Stimulated activated CD4-positive, alpha-beta T cell treated with anti-CD3 and anti-CD28 coated beads, Interleukin-1b, Interleukin-23, amount 100 ng/mL, for 4 hours (primary cell): ENCODE measurements at places on chromosomes 6 and 20.
A peak's percentile ranks its signal among the peaks of the same experiment; 100 is the strongest.

GRCh38 chr6:106145741-106146227, 59.6 kb downstream of the PRDM1 start:
- no peak for DNase-seq

DNA sequence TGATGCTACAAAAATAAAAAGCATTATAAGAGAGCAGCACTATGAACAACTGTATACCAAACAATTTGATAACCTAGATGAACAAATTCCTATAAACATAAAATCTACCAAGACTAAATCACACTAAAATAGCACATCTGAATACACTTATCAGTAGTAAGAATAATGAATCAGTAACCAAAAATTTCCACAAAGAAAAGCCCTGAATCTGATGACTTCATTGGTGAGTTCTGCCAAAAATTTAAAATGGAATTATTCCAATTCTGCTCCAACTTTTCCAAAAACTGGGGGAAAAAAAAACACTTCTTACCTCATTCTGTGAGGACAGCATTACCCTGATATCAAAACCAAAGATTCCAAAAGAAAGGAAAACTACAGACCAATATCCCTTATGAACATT, 206.2 kb downstream of the WDR27 start:
- no peak for DNase-seq

DNA sequence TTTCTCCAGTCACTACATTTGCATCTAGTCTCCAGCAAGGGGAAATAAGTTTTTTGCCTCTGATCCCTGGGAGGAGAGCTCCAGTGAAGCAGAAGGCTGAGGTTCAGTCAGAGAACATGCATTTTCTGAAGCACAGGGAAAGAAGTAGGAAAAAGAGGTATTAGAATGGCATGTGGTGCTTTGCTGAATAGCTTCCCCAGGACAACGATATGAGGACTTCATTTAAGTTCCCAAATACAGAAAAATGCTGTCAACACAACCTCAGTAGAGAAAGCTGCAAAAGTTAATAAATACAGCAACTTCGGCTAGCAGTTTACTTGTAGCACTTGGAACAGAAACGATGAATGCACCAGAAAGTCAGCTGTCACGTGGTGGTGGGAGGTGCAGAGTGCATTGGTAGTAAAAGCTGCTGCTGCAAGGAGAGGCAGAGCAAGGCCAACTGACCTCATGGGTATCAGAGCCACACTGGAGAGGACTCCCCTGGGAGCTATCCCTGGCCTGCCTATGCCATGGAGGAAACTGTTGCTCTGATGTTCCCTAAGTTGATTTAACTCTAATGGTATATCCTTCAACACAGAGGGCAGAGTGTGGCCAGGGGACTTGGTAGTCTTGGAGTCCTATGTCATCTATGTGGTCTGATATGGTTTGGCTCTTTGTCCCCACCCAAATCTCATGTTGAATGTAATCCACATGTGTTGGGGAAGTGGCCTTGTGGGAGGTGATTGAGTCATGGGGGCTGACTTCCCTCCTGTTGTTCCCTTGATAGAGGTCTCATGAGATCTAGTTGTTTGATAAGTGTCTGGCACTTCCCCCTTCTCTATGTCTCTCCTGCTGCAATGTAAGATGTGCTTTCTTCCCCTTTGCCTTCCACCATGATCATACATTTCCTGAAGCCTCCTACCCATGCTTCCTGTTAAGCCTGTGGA, 85.9 kb downstream of the ADTRP start:
- no peak for DNase-seq

GRCh38 chr20:36167902-36168503, 13.5 kb downstream of the EPB41L1 start:
- no peak for DNase-seq

- DNase-seq: no peak
Observed at GRCh38 chr6:154378518-154378917, 21.9 kb upstream of the IPCEF1 start.

- no peak for DNase-seq
Observed at GRCh38 chr6:82248273-82248735, 760 bp upstream of the IBTK start.

- no peak for DNase-seq
Observed at GRCh38 chr6:71248306-71248765, 40.3 kb upstream of the OGFRL1 start.

GRCh38 chr6:30918670-30919069, 4.6 kb downstream of the VARS2 start:
- DNase-seq: no peak

DNA sequence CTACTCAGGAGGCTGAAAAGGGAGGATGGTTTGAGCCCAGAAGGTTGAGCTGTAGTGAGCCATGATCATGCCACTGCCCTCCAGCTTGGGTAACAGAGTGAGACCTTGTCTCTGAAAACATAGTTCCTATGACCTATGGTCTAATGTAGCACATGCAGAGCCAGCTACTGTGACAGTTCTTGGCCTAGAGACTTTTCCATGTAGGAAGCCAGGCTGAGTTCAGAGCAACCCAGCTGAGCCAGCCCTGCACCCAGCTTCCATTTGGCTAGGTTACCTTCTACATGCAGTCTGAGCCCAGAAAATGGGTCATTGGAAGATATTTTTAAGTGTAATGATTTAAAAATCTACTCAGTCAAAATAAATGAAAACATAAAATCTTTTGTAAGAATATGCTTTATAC, 92.8 kb downstream of the FNDC1 start:
- DNase-seq: no peak

- DNase-seq: no peak
Observed at GRCh38 chr6:71395731-71396409, 107.3 kb downstream of the OGFRL1 start.

GRCh38 chr6:10205120-10205519, 209.8 kb downstream of the TFAP2A start:
- DNase-seq: no peak

DNA sequence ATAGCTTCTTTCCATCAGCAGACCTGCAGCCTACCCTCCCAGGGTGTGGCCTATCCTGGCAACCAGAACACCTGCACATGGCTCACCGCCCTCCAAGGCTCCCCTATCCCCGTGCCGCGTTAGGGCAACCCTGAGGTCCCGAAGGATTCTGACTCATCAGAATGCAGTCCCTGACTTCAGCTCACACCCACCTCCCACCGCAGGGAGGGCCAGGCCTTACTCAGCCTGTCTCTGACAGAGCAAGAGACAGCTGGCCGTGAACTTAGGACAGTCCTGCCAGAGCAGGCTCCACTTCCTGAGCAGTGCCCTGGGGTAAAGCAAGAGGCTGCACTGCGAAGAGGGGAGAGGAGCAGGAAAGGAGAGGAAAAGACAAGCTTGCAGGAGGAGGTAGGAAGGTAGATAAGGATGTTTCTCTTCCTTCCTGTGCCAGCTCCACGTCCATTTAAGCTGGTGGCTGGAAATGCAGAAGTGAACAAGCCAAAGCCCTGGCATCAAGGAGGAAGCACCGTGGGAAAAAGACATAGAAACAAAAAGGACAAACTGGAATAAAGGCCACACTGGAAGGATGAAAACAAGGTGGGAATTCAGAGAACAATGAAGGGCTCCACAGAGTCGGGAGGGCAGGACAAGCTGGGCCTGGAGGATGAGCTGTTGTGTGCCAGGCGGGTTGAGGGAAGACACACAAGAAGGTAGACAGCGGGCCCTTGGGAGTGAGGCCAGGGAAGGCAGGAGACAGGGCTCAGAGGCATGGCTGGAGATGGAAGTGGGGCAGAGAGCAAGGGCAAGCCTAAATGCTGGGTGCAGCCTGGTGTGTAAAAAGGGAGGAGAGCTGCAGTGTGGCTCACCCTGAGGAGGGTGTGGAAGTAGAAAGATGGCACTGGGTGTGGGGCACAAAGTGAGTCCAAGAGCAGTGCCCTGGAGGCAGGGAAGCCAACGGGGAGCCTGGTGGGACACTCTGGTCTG, 102.7 kb downstream of the SLC23A2 start:
- DNase-seq: no peak

DNA sequence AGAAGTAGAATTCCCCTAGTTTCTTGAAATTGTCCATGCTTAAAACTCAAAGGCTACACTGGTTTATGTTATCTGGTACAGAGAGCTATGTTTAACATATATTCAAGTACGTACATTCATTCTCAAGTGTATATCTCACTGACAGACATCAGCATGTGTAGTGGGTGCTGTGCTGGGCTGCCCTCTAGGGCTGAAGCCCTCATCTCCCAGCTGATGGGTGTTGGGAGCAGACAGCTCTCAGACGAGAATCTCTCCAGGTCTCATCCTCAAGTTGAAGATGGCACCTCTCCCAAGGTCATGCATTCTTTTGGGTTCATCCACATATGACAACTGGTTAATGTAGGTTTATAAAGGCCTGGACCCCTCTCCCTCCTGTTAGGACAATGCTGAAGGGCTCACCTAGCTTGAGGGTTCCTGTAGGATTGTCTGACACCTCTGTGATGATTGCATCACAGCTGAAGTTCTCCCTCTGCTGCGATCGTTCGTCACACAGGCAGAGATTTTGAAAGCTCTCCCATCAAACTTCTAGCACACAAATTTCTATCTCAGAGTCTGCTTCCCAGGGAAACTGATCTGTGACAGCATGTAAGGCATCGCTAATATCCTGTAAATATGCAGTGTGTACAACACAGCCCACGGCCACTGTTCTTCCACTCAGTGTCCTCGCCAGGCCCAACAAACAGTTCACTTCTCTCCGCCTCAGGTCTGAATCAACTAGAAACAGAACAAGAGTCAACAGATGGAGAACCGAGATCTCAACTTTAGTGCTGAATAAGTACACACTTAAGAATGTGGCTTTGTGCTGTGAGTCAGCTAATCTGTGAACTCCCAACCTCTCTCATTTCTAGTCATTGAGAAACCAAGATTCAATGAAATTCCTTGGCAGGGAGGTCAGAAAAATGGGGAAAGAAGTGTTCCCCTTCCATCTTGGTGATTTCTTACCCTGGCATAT, 43.2 kb downstream of the PREP start:
- no peak for DNase-seq

DNA sequence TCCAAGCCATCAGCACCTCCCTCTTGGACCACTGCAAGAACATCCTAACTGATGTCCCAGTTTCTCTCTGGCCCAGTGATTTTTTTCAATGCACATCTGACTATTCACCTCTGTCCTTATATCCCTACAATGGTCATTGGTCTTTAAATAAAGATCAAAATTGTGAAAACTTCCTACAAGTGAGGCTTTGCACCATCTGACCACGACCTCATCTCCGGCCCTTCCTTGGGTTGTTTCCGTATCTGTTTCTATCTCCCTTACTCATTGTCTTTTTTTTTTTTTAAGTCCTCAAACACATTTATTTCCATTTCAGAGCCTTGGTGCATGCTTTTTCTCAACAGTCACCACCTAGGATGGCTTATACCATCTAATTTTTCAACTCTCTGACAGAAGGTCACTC, 88.1 kb downstream of the IPCEF1 start:
- DNase-seq: no peak

DNA sequence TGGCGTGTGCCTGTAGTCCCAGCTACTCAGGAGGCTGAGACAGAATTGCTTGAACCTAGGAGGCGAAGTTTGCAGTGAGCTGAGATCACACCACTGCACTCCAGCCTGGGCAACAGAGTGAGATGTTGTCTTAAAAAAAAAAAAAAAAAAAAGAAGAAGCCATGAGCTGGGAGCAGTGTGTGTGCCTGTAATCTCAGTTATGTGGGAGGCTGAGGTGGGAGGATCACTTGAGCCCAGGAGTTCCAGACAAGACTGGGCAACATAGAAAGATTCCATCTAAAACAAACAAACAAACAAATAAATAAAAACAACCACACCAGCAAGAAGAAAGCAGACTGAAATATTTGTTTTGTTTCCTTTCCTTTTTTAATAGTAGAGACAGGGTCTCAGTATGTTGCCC, 62.2 kb upstream of the KIF13A start:
- no peak for DNase-seq

DNA sequence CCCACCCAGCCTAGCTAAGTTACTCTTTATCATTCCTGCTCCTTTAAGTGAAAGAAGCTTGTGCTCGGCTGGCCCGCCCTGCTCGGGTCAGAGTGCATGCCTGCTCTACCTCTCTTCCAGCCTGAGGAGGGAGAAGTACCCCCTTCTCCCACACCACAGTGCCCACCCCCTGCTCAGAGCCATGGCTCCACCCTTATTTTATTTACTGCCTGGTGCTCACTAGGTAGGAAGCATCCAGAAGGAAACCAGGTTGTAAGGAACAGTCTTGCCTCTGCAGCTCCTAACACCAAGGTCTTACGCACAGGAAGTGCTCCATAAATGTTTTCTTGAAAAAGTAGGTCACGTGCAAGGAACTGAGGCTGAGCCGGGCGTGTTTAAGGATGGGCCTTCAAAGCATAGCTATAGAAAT, 105.7 kb upstream of the SNX9 start:
- no peak for DNase-seq

- DNase-seq: no peak
Observed at GRCh38 chr6:21188505-21189223, 404.9 kb upstream of the SOX4 start.

- DNase-seq: no peak
Observed at GRCh38 chr6:5997420-5997987, 9.2 kb downstream of the NRN1 start.

- no peak for DNase-seq
Observed at GRCh38 chr6:128078276-128078675, 177.4 kb upstream of the THEMIS start.

- DNase-seq: peak; percentile 95
Observed at GRCh38 chr6:3068329-3069214, at the start of gene RIPK1. Gene RIPK1 (plus strand): TSS chr6:3068494. CDS start chr6:3076824, 8,330 bp downstream.

DNA sequence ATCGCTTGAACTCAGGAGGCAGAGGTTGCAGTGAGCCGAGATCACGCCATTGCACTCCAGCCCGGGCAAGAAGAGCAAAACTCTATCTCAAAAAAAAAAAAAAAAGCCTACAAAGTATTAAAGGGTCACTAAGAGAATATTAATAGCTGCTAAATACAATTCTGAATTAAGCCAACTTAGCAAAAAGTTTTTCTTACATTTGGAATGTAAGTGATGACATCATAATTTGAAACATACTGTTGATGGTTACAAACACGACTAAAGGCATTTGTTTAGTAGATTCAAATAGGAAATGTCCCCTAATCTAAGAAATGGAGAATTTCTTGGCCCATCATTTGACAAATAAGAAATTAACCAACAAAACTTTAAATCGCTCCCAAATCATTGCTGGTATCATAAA, 282.8 kb downstream of the RNGTT start:
- no peak for DNase-seq

DNA sequence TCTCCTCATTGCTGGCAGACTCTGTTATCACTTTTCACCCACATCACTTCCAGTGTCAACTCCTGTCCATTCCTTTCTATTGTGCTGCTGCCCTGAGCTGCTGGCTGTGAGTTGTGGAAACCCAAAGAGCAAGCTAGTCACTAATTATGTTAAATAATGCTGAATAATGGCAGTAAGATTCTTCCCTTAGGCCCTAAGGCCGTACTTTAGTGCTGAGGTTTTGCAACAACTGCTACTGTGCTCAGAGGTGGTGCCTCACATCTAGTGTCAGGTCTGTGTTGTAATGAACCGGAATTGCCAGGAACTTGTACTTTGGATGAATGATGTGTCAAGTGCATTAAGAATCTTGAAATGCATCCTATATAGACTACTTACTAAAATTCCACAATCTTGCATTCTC, 372.2 kb upstream of the RNF217 start:
- DNase-seq: no peak
